ENCODE measurements at places on chromosomes 4 and X.
A peak's percentile ranks its signal among the peaks of the same experiment; 100 is the strongest.

DNA sequence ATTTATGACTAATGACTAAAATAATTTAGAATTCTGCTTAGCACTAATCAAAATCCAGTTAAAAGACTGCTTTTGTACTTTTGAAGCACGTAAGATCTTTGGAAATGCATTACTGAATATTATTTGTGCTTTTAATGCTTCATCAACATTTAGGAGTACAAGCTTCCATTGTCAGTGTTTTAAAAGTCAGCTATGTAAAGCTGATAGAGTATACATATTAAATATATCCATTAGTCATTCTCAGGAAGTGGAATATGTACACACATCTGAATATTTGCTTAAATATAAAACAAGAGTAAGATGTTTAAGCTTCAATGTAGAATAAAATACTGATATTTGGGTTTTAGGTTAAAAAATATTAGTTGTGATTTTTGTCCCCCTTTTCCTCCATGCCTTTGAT, 54.1 kb downstream of the ANK2 start:
- no peak for DNase-seq

- DNase-seq = peak; percentile 59
Observed at GRCh38 chrX:152926279-152926678, 28.4 kb downstream of the ZNF185 start.

GRCh38 chr4:38237139-38237538, 276.9 kb downstream of the PTTG2 start:
- no peak for DNase-seq

DNA sequence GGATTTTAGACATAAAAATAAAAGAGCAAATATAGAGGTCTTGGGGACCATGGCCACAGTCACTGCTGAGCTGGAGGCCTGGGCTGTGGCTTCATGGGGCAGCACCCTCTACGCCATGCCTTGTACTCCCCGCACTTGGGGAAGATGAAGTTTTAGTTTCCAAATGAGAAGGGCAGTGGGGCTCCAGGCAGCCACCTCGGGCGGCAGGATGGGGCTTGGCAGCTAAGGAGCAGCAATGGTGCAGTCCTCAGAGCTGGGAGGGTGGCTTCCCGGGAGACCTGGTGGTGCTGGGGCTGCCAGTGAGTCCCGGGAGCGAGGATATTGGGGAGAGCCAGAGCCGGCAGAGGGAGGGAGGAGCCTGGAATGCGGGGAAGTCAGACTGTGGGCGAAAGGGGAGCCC, 2.4 kb downstream of the CXCR3 start:
- DNase-seq = no peak

DNA sequence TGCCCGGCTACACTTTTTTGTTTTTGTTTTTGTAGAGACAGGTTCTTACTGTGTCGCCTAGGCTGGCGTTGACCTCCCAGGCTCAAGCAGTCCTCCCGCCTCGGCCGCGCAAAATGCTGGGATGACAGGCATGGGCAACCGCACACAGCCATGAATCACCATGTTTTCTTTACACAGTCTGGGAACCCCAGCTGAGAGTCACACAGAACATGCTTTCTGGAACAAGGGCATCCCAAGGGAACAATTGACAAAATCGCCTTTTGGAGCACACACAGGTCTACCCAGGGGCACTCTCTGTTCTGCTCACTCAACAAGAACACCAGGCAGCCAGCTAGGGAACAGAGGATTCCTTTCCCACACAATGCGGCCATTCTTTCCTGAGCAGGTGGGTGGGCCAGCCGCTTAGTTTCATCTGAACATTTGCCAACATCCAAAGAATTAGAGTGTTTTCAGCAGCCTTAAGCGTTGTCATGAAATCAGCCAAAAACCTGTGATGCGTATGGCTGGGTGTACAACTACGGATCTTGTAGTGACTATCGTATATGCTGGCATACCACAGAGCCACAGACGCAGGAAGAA, 15.7 kb downstream of the PRKX start:
- DNase-seq = peak; percentile 77

DNA sequence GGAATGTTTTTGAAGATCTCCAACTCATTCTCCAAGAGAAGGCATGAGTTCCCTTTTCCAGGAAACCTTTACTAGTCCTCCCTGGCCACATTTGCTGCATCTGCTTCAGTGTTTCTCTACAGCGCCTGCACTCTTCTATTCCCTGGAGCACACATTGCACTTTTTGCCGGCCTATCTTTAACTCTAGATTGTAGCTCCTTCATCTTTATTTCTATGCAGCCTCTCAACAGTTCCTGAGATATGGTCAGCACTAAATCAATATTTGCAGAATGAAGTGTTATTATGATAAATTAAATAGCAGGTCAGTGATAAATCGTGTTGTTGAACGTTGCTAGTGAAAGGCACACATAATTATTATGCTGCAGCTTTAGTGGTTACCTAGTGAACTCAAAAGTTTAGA, 88.3 kb downstream of the VCX3A start:
- no peak for DNase-seq

GRCh38 chrX:105307762-105308161, 87.3 kb upstream of the TEX13A start:
- no peak for DNase-seq
